CD4-positive, CD25-positive, alpha-beta regulatory T cell (primary cell): ENCODE measurements at places on chromosomes 2 and 18.

DNA sequence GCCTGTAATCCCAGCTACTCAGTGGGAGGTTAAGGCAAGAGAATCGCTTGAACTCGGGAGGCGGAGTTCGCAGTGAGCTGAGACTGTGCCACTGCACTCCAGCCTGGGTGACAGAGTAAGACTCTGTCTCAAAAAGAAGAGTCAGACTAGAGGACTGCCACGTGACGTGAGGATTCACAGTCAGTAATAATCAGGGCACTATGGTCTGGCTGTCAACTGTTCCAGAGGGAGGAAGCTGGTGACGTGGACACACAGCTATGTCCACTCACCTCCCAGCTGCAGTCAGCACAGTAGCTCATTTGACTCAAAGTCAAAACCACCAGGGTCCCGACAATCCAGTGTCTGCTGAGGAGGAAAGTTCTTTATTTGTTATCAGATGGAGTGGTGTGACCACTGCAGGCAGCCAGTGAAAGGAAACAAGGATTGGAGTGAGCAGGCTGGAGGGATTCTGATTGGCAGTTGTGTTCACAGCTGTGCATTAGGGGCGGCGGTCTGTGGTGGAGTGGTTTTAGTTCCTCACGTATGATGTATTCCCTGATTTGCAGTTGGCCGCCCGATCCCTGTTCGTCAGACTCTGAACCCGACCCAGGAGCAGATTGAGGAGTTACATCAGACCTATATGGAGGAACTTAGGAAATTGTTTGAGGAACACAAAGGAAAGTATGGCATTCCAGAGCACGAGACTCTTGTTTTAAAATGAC lies 37.9 kb downstream of the MOGAT1 start:
- no peak for DNase-seq

GRCh38 chr2:240885566-240885965 lies 10.4 kb downstream of the MAB21L4 start:
- no peak for DNase-seq

GRCh38 chr2:18178736-18179349 lies 300.4 kb downstream of the KCNS3 start:
- DNase-seq = peak; percentile 57

- DNase-seq = peak; percentile 52
These were observed 33.4 kb upstream of the KLHL29 start for GRCh38 chr2:23351388-23352141.
